ENCODE measurements at places on chromosomes 16 and 17. TPM values are rescaled to one million over a fixed set of nuclear protein-coding genes. Genes with fewer than 3 reads are reported as not detected.

FAM20A gene
- total RNA-seq: 16.4 TPM

TBC1D3H gene
- not detected for total RNA-seq

KRT27 gene
- total RNA-seq: not detected

OMG gene
- 0.73 TPM for total RNA-seq

TP53TG3F gene
- not detected for total RNA-seq

GPR179 gene
- not detected for total RNA-seq

MRPL38 gene
- 52.9 TPM for total RNA-seq

TSPAN10 gene
- 1.4 TPM for total RNA-seq

TMEM94 gene
- total RNA-seq: 31.6 TPM

ELMO3 gene
- total RNA-seq: 0.59 TPM

Data from subcutaneous preadipocyte (primary cell).